Psoas muscle (tissue), 8 donors: ENCODE measurements at places on chromosomes 7 and 10.
A peak's percentile ranks its signal among the peaks of the same experiment; 100 is the strongest.

DNA sequence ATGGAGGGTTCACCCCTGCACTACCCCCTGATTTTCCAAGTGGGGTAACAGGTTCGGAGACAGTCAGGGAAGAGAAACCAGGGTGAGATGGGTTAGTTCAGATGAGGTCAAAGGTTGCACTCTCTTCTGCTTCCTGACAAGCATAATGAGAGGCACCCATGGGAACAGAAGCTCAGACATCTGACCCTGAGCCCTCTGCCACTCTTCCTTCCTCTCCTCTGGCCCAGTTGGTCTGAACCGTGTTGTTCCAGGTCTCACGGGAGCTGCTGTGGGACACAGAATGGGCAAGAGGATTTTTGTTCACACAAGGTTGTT is 38.4 kb downstream of the DNAJB12 start:
- DNase-seq, result no peak

DNA sequence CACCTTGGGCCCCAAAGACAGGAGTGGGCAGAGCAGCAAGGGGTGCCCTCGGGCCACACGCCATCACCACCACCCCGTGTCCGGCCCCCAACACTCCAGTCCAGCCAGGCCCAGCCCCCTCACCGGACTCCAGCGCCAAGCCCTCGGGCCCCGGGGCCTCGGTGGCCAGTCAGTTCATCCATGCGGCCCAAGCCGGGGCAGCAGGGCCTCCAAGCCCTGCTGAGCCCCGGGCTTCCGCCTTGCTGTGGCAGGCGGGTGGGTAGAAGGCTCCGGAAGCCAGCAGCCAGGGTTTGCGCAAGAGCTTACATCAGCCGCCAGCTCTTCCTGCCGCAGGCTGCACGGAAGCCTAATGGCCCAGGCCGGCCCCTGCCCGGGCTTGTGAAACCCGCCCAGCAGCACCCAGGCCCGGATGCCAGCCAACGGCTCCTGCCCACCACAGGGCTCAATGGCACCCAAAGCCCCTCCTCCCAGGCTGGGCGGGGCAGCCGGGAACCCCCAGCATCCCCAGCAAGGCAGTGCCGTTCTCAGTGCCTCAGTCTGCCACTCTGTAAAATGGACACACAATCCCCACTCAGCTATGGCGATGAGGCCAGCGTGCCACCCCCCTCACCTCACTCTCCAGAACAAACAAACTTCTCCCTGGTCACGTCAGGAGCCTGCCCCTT is 26.5 kb downstream of the TNRC18 start:
- peak; percentile 85 for DNase-seq

DNA sequence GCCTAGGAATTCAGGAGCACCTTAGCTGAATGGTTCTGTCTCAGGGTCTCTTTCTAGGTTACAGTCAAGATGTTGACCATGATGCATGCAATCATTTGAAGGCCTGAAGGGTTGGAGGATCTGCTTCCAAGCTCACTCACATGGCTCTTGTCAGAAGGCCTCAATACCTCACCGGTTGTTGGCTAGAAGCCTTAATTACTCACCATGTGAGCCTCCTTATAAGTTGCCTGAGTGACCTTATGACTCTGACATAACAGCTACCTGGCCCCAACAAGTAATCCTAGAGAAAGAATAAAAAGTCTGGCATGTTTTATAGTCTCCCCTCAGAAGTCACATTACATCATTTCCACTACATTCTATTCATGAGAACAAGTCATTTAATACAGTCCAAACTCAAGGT is 3.4 kb upstream of the C1GALT1 start:
- no peak for DNase-seq

- DNase-seq, result no peak
These were observed 65.4 kb downstream of the PRPF18 start for GRCh38 chr10:13651969-13652720.

- no peak for DNase-seq
These were observed 138.3 kb downstream of the DOCK4 start for GRCh38 chr7:112067632-112068540.

DNA sequence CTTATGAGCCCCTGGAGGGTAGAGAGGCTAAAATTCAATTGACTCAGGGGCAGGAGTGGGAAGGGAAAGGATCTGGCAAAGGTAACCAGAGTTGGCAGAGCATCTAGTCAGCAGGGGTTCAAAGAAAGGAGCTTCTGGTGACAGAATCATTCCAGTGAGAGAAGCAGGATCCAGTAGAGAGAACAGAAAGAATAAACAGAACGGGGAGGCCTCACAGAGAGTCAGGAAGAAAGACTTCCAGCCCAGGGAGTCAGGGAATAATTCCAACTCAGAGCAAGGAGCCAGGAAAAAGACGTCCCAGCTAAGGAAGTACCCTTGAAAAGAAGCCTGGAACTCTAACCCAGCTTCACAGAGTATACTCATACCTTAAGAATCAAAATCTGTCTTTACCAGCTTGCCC is 66.6 kb upstream of the CPXM2 start:
- DNase-seq, result no peak

DNA sequence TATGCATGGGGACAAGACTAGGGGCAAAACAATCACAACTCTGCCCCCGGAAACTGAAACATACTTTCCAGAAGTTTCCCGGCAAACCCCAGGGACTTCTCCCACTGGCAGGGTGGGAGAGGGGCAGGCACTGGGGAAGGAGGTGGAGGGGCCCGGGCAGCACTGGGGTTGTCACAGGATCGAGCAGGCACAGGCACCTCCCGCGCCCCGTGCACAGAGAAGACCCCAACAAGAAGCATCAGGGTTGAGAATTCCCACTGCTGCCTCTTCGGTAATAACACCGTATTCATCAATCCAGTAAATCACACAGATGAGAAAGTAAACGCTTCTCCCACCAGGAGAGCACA is 490.5 kb downstream of the PTPRN2 start:
- no peak for DNase-seq

DNA sequence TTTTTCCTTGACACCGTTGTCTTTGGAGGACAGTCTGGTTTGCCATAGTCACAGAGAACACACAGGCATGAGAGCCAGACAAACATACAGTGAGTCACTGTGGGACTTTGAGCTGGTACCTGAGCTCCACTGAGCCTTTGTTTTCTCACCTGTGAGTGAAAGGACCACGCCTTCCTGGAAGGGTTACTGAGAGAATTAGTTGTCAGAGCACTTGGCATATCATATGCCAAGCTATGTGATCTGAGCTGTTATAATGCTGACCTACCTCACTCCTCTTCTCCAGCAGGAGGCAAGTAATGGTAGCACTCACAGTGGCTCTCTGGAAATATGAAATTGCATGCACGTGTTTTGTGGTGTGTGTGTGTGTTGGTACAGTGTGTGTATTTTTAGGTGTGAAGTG is 59.7 kb downstream of the CXCL12 start:
- no peak for DNase-seq

GRCh38 chr7:3942816-3943745 is 642.0 kb downstream of the SDK1 start:
- no peak for DNase-seq

- DNase-seq, result no peak
These were observed 269.9 kb upstream of the MKLN1 start for GRCh38 chr7:131057794-131058070.

DNA sequence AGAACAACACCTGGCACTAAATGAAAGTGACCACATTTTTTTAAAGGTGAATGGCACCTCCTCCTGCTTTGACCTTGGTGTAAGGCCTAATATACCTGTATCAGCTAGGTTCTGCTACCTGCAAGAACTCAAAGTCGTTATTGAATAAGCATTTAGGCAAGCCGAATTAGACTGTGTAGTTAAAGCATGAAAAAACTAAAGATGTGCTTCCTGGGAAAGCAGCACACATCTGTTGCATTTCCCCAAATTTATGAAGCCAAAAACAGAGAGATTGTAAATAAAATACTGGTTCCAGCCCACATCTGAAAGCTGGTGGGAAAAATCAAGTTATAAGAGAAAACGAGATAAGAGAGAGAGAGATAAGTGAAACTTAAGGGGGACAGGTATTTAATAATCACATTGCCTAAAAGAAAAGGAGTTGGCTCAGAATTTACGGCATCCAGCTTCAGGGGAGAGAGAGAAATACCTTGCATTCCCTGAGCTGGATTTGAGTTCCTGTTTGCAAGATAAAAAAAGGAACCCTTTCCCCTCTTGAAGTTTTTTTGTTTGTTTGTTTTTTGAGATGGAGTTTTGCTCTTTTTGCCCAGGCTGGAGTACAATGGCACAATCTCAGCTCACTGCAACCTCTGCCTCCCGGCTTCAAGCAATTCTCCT is 1.8 kb upstream of the XPNPEP1 start:
- DNase-seq, result no peak

GRCh38 chr10:17671307-17671706 is 27.4 kb downstream of the STAM start:
- no peak for DNase-seq

- no peak for DNase-seq
These were observed 121.1 kb upstream of the ZEB1 start for GRCh38 chr10:31197886-31198285.

DNA sequence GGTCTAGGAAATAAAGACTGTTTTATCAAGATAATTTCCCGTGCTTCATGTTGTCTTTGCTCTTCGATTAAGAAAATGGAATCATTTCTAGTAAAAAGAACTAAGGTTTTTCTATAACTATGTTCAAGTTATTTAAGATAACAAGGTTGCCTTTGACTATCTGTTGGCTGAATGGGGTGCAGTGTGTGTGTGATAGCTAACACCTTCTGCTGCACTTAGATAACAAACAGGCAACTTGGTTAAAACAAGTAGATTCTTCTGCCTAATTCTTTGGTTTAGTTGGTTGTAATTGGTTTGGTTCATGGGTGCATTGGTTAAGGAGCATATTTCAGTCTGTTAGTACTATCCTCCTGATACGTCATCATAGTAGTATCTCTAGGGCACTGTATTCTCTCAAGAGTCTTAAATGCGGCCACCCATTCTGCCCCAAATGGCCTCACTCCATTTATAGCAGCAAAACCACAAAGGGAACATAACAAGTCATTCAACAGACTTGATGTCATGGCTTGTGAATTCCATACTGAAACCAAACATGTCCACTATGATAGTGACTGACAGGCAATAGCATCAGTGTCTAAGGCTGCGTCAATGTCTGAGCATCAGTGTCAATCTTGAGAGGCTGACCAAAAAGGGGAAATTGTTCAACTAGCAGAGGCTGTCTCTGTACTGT is 55.7 kb downstream of the CCDC3 start:
- no peak for DNase-seq

GRCh38 chr7:78479348-78479747 is 680.8 kb downstream of the PHTF2 start:
- no peak for DNase-seq

DNA sequence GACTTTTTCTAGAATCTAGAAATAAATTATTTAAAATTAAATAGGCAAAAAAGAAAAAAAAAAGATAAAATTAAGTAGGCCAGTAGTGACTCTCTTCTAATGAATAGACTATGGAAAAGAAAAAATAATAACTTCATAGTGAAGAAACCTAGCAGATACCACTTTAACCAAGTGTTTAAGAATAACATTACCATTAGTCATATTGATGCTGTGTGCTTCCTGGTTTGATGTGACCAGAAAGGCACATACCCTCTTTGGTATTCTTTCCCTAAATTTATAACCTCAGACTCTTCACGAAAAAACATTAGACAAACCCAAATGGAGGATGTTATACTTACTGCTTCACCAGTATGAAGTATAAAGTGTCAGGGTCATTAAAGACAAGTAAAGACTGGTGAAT is 42.6 kb downstream of the KIF20B start:
- no peak for DNase-seq

GRCh38 chr7:99499371-99499720 is 735 bp downstream of the ZNF394 start:
- DNase-seq, result no peak

DNA sequence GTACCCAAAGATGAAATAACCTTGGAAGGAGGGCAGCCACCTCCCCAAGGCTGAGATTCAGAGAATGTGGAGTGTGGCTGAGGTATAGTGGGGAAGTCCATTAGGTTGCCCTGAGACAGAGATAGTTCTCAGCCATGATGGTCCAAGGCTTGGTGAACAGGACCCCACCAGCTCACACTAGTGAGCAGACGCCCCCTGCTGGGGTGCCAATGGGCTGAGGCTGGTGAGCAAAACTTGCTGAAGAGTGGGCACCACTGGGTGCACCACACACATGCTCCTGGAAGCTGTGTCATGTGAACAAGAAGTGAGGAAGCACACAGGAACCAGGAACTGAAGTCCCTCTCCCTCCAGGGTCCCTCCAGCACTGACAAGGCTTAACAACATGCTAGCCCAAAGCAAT is 8.9 kb downstream of the FBXL13 start:
- DNase-seq, result peak; percentile 30

DNA sequence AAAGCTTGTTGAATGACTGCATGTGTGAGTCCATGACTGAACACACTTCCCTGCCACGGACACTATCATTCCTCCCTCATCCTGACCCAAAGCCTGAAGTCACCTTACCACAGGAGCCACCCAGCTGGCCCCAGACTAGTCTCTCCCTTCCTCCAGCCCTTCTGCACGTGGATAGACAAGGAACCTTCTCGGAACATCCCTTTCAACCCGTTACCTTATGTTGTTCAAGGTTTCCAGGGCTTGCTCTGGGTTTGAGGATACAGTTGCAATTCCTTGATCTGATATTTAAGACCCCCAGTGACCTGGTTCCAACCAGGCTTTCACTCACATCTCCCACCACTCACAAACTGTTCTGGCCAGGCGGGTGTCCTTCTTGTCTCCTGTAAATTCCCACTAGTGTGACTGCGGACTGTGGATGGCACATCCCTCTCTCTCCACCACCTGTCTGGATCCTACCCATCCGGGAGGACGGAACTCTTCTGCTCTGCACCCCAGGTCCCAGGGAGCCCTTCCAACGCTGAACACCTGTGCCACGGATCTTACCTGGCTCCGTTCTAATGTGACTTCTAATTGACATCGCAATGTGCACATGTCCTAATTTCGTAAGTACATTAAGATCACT is 62.5 kb downstream of the HIPK2 start:
- no peak for DNase-seq

GRCh38 chr7:124701955-124702354 is 63.6 kb downstream of the GPR37 start:
- DNase-seq, result no peak

DNA sequence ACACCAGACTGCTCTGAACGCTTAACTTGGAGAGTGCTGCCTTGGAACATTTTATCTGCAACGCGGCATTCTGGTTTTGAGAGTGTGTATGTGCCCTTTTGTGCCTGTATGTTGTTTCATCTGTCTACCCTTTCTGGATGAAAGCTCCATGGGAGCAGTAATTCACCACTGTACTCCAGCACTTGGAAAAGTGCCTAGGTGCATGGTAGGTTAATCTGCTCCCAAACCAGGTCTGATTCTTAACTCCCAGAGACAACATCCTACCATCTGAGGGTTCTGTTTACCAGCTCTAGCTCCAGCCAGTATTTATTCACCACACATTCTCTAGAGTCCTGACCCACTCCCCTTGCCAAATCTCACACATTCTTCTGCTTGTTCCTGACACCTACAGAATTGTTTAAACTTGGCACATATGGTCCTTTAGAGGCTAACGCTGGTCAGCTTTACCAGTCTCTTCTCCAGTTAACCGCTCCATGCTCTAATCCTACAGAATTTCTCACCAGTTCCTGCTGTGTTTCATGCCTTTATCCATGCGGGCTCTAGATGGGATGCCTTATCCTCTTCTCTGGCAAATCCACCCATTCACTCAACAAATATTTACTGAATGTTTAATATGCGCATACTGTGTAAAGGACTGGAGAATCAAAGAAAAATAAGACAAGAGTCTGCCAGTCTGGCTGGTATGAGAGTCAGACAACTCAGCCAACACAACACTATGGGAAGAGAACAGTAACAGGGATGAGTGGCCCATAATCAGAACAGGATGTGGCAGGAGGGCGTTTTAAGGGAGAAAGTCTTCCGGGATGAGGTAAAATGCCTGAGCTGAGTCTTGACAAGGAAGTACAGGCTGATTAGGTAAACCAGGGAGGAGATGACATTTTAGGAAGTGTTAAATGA is 46.3 kb downstream of the MTPN start:
- DNase-seq, result no peak
